Stimulated activated CD8-positive, alpha-beta memory T cell treated with anti-CD3 and anti-CD28 coated beads, Interleukin-12 subunit alpha, Interleukin-12 subunit beta, amount 100 ng/mL, for 4 hours (primary cell): ENCODE measurements at places on chromosomes 4 and X.

GRCh38 chr4:184309241-184310170 is 91.8 kb upstream of the ENPP6 start:
- no peak for DNase-seq

- DNase-seq = no peak
Observed at GRCh38 chr4:26183017-26183416, 137.8 kb upstream of the RBPJ start.

DNA sequence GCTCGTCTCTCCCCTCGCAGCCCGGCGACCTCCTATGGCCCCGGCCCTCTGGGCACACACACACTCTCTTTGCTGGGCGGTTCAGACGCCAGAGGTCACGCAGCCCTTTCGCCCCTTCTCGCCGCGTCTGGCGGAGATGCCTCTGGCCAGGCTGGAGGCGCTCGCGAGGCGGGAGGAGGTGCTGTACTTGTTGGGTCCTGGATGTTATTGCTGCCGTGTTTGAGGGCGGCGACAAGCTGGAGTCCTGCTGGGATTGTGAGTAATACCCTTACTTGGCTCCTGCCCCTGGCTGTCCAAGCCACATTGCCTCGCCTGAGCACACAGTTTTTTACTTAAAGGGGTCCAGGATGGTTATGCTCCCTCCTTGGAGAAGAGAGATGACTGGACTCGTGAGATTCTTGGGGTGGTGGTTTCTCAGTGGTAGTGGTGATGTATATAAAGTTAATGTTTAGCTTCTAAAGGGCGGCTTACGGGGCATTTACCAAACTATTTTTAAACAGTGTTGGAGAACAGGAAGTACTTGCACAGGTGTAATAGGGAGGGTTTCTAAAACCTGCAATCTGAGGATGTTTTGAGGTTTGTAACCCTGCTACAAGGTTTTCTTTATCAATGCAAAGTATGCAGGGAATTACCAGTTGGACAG is 572 bp downstream of the USP53 start:
- DNase-seq = peak; percentile 41

- DNase-seq = no peak
Observed at GRCh38 chr4:142396279-142396678, 449.8 kb downstream of the INPP4B start.

- DNase-seq = no peak
Observed at GRCh38 chr4:7034262-7035081, 8.7 kb upstream of the TADA2B start.

DNA sequence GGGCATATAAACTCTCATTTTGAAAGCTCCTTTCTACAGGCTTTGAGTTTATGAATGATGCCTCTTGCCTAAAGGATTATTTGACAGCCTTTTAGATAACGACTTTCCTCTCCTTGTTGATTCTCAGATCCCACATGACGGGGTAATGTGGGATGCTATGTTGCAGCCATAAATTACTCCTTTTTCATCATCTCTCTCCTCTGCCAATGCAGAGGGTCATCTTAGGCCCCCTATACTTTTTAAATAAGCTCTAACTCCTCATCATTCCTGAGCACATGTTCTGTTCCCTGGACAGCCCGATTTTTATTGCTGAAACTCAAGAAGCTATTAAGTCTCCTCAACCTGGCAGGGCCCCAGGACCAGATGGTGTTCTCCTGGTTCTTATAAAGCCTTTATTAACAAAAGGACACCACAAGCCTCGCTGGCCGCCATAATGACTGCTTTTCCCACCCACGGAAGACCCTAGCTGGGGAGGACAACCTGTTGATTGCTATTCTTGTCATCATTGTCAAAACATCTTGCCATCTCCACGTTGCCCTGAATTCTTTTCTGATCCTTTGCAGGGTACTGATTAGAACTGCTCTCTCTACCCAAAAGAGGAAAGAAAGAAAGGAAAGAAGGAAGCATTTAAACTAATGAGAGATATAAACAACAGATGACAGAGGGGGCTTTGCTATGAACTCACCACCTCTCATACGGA is 150.7 kb downstream of the DHX15 start:
- DNase-seq = no peak

DNA sequence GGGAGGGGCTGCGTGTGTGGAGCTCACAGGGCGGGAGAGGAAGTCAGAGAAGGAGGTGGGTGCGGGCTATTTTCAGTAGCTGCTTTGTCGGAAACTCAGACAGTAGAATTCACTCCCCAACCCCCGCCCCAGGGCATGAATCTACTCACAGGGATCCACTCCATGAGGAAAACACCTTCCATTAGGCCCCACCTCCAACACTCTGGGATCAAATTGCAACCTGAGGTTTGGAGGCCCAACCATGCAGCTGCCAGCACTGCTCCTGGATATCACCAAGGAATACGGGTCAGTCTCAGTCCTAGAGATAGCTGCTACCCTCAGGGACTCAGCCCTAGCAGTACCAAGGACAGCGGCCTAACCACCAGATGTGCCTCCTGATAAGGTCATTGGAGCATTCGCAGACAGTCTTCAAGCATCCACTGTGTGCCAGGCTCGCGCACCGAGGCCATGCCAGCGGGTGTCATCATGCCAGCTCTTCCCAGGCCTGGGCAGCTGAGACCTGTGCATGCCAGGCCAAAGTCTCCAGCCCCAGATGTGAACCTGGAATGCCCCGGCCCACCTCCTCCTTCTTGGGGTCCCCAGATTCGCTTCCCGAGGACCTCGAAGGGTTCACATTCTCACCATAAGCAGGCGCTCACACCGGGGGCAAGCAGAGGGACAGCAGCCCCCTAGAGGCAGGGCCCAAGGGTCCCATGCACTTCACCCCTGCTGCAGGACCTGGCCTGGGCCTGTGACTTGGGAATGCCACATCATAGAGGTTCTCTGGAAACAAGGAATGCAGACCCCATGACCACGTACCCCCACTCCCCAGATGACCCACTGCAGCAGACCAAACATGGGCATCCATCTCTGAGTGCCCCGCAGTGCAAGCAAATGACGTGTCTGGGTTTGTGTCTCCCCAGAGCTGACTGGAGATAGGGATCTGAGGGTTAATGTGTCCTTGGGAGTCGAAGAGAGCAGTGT is 102.3 kb downstream of the ADRA2C start:
- DNase-seq = no peak

- no peak for DNase-seq
Observed at GRCh38 chrX:154030266-154030665, 10.6 kb upstream of the IRAK1 start.

DNA sequence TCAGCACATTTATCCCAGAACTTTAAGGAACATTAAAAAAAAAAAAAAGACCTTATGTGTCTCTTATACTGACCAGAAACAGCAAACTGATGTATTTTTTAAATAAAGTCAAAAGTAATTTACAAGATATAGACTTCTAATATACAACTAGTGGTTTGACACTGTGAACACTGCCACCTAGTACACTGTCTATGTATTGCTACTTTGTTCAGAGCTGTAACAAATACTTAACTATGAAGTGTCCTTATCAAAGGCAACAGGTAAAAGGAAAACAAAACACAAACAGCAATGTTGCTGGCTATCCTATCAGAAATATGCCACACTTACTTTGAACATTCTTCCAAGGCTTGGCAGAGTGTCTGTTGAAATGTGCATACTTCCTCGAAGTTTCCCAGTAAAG is 60.4 kb downstream of the CD40LG start:
- DNase-seq = no peak

GRCh38 chrX:103153661-103154060 is 60.7 kb upstream of the NXF3 start:
- no peak for DNase-seq

DNA sequence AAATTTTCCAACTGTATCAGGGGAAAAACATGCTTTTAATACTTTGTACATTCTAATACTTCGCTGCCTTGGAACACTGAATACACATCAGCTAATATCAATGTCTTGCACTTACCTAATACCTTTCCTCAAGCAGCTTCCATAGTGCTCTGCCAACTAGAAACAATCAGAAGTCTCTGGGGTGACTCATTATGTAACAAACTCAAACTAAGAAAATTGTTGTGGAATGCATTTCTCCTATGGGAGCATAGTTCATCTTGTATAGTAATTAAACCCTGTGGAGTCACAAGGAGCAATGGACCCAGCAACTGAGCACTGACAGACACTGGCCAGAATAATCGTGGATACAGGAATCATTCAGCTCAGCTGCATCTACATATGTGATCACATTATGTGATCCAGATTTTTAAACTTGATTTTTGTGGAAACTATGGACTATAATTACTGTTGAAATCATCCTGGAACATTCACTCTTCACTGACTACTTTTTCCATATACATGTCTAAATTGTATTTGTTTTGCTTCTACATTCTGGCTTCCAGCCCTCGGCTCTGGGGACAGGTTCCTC is 496.9 kb downstream of the TMA16 start:
- no peak for DNase-seq

DNA sequence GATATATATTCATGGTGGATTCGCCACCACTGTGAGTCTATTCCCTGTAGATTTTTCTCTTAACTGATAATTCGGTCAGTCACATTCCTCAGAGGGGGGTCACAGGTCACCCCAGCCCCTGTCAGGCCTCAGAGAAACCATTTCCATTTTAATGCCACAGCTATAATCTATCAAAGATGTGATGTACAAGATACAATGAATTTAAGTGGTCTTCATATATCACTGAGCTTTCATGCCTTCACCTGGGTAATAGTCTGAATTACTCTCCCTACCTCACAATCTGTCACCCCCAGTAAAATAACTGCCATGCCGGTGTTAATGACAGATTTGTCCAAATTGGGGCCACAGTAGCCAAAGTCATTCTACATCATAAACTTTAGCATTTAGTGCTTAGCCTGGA is 64.7 kb downstream of the NKX6-1 start:
- DNase-seq = no peak

GRCh38 chr4:150079081-150079581 is 886 bp downstream of the DCLK2 start:
- DNase-seq = no peak

DNA sequence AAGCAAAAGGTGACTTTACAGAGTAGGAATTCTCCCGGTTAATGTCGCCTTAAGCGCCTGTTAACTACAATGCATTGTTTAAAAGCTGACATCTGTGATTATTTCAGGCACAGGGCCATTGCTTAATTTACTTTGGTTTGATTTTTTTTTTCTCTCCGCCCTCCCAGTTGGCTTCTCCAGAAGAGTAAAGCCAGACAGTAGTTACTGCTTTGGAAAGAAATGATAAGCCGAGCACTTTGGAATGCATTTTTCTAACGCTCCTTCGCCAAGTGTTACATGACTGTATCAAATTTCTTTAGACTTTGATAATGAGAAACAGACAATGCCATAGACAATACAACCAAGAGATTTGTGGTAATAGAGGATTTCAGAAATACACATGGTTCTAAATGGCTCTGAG is 383.0 kb upstream of the TENM3 start:
- DNase-seq = no peak

DNA sequence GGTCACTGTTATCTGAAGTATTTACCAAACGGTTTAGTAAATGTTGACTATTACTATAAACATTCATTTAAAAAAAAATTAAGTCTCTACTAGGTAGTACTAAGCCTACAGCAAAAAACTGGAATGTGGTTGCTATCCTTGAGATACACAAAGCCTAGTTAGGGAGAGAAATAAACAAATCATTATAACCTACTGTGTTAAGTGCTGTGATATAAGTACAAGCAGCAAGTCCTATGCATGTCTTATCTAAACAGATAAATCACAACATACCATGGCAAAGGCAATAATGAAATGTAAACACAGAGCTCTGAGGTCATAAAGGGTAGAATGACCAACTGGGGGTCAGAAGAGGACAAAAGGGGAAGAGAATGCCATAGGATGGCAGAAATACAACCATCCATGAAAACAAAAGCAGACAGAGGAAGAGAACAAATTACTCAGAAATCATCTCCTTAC is 92.2 kb downstream of the RNF150 start:
- DNase-seq = no peak

DNA sequence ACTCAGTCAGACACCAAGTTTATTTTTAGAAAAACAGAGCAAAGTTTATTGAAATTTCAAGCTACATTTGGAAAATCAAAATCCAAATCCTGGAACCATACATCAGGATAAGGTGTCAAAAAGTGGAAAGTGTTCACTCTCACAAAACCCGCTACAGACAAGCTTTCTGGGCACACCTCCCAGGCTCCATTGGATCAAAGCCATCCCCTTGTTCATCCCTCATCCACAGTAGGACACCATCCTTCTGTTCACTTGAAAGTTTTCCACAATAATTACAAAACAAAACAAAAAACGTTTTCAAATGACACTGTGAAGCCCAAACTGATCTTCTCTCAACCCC is 62.4 kb downstream of the TSC22D3 start:
- DNase-seq = no peak

GRCh38 chr4:45442466-45442865 is 681.4 kb downstream of the GABRG1 start:
- no peak for DNase-seq

DNA sequence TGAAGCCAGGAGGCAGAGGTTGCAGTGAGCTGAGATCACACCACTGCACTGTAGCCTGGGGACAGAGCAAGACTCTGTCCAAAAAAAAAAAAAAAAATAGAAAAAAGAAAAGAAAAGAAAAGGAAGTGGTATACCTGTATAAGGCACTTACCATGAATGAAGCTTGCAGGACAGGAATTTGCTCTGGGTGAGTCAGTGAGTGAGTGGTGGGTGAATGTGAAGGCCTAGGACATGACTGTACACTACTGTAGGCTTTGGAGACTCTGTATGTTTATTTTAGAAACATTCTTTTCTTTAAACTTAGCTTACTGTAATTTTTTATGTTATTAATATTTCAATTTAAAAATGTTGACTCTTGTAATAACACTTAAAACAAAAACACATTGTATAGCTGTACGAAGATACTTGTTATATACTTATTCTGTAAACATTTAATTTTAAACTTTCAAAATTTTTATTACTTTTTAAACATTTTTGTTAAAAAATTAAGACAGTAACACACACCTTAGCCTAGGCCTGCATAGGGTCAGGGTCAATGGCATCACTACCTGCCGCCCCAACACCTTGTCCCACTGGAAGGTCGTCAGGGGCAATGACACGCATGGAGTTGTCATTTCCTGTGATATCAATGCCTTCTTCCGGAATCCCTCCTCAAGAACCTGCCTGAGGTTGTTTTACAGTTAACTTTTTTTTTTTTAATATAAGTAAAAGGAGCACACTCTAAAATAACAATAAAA is 78.7 kb downstream of the CLNK start:
- no peak for DNase-seq

GRCh38 chrX:85114776-85115175 is 111.1 kb downstream of the APOOL start:
- DNase-seq = no peak

DNA sequence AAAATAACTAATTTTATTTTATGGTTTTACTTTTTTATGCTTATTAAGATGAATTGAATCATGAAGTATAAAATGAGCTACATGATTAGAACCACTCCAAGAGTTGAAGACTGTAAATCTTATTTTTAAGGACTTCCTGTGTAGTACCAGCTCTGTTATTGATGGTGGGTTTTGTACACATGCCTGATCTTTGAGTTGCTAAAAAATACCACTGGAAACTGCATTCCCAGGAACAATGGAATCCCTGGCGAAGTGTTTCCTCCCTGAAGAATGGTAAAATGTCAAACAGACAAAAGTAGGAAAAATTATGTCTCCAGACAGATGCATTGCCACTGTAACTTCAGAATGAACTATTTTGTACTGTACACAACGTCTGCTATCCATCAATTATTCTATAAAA is 935.4 kb upstream of the TENM3 start:
- DNase-seq = no peak
